ENCODE measurements at places on chromosomes 4 and X.

- DNase-seq: no peak
Measured at GRCh38 chr4:141459020-141459419, 177.4 kb upstream of the IL15 start.

- DNase-seq: no peak
Measured at GRCh38 chr4:36320117-36320896, 38.9 kb downstream of the DTHD1 start.

DNA sequence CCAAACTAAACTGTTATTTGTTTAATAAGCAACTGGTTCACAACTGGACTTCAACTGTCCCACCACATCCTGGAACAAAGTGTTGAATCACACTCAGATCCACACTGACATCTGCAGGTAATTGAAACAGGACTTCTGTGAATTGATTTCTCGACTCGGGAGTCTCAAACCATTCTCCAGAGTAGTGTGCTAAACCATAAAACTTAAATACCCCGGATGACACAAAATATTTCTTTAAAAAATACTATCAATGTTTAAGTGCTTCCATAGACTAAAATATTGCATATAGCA is 95.4 kb upstream of the PLAC1 start:
- no peak for DNase-seq

DNA sequence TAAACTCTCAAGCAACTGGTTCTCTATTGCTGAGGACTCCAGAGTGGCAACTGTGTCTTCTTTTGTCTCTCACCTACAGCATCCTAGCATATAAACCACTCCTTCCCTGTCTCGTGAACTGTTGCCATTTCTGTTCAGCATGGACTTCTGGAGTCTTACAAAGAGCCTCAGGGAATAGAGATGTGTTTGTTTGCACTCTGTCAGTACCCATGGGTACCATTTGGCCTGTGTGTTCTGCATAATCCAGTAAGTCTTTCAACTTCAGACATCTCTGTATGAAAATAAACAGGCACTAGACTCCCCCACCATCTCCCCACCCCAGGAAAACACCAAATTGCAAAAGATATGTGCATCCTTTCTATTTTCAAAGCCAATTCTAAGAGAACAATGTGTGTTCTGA is 1351.6 kb upstream of the PABPC4L start:
- DNase-seq: no peak

DNA sequence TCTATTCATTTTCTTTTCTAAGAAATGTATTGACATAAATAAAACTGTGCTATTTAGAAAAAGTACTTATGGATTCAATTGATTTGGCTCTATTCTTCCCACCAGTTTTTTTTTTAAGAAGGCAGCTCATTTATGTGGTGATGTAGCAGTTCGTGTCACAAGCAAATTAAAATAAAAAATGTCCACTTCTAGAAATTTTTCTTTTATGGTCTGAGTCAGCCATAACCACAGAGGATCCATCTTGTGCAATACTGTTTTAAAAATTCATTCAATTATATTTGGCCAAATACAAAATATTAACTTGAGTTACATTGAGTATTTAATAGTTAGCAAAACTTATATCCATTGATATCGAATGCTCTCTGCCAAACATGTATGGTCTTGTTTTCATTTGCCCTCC is 207.9 kb upstream of the FAT1 start:
- DNase-seq: no peak

GRCh38 chrX:19837648-19838047 is 49.8 kb downstream of the SH3KBP1 start:
- no peak for DNase-seq

DNA sequence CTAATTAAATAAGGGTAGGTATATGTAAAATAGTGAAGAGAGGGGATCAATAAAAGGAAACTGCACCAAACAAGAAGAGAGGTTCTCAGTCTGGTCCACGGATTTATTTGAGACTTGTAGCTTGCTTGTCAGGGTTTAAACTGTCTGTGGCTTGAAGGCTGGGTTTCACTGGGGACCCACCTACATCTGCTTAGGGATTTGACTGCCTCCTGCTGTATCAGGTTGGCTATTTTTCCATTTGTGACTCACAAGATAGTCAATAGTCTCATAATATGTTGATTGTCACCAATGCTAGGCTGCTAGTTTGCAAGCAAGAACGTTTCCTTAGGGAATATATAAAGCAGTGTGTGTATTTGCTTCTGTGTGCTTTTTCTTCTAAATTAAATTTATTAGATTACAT is 1950.7 kb upstream of the IGFBP7 start:
- no peak for DNase-seq

GRCh38 chr4:152273343-152273742 is 262.5 kb downstream of the FBXW7 start:
- no peak for DNase-seq

GRCh38 chr4:179762840-179763239 is 2320.6 kb upstream of the AGA start:
- no peak for DNase-seq

DNA sequence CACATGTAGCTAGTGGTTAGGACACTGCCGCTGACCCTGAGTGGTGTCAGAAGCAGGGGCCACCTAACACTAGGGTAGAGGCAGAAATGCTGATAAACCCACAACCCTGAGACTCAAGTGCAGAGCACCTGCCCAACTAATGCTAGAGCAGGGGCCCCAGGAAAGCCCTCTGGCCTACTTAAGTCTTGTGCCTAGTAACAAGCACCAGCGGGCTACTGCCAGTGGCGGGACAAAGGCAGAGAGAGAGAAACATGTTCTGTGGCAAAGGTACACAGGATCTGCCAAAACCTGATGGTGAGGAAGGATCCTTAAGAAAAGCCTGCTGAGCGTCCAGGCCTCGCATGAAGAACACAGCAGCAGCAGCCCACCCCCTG is 172.4 kb downstream of the PRDM5 start:
- DNase-seq: no peak
